Stimulated activated CD4-positive, alpha-beta T cell treated with anti-CD3 and anti-CD28 coated beads, Interleukin-2, amount 100 ng/mL, for 48 hours (primary cell): ENCODE measurements at places on chromosomes 11 and 22.

GRCh38 chr11:60389279-60389910 lies 6.9 kb upstream of the MS4A14 start:
- DNase-seq: no peak

GRCh38 chr22:49781289-49781782 lies 46.3 kb downstream of the BRD1 start:
- no peak for DNase-seq

- DNase-seq: no peak
These were observed 12.4 kb downstream of the UCP2 start for GRCh38 chr11:73969991-73970800.

DNA sequence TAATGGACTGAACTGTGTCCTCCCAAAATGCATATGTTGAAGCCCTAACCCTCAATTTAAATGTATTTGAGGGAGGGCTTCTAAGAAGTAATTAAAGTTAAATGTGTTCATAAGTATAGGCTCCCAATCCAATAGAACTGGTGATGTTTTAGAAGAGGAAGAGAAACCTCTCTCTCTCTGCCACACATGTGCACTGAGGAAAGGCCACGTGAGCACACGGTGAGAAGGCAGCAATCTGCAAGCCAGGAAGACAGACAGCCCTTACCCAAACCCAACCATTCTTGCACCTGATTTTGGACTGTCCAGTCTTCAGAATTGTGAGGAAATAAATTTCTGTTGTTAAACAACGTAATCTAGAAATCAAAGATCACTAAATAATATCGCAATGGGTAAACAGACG lies 501.5 kb upstream of the ARHGAP42 start:
- no peak for DNase-seq

DNA sequence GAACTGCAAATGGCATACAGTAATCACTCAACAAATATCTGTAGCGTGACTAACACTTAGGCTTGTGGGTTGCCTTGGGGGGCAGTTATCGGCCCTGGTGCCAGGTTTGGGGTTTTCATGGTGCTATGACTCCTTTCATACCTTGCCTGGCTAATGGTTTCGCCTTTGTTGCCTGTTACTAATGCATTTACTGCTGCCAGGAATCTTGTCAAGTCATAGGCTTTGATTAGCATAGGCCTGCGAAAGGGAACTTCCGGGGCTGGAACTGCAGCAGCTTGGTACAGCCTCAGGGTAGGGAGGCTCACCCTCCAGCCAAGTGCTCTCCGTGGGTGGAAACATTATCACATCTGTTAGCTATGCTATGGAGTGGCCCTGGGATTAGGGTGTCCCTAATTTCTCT lies 13.2 kb downstream of the SLC25A18 start:
- no peak for DNase-seq

GRCh38 chr11:3735827-3736226 lies 61.5 kb downstream of the NUP98 start:
- DNase-seq: no peak

DNA sequence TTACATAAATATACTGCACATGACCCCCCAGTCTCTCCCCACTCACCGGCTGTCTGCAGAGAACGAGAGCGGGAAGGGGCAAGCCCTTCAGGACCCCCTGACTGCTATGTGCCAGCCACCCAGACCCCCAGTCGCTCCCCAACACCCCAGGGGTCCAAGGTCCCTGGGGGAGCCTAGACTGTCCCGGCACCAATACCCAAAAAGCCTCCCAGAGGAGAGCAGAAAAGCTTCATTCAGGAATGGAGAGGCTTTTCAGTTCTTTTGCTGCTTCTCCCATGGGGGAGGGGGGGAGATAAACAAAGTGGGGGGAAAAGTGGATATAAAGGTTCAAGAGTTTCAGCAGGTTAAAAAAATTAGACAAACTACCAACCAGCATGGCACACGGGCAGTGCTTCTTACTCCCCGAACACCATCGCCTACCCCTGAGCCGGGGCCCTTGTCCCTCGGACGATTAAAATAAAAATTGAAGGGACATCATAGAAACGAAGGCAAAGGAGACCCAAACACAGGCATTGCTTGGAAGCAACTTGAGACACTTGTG lies 1.3 kb downstream of the CSNK1E start:
- DNase-seq: no peak

- no peak for DNase-seq
These were observed 81.6 kb downstream of the PDHX start for GRCh38 chr11:34997952-34998528.

DNA sequence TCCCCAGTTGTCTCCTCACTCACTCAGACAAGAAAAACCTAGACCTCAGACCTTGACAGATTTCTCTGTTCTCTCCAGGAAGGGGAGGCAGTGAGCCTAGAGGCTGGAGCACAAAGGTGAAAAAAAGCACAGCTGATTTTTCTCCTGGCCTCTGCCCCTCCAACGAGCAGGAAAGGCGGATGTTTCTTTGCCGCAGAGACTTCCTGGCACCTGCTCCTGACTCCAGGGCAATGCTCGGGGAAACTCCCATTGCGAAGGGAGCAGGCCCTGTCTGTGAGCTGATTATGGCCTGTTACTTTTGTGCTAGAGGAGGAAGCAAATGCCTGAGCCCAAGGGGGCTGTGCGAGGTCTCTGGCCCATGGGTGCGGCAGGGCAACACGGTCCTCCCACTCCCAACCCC lies 25.4 kb downstream of the MS4A10 start:
- no peak for DNase-seq

GRCh38 chr11:66346476-66347424 lies 679 bp downstream of the B4GAT1 start:
- DNase-seq: no peak

DNA sequence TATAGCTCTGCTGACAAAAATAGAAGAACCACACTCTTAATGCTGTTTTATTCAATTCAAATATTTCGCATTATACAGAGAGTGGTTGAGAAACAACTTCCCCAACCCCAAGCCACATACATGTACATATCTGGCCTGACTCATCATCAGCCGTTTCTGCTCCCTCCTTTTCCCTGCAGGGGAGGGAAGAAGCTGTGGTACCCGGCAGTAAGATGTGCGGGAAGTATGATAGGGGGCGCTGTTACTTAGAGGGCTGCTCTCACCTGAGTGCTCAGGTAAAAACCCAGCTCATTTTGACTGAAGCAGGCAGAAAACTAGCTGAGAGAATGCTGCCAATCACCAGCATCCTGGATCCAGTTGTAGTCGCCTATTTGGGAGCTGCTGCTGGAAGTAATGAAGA lies 85.5 kb downstream of the NELL1 start:
- DNase-seq: no peak

- DNase-seq: peak; percentile 86
These were observed 33.0 kb downstream of the YWHAH start for GRCh38 chr22:31977141-31977841.
